Stimulated activated CD4-positive, alpha-beta T cell treated with anti-CD3 and anti-CD28 coated beads, TNF-alpha, amount 100 ng/mL, for 24 hours (primary cell): ENCODE measurements at places on chromosomes 5 and 9.

DNA sequence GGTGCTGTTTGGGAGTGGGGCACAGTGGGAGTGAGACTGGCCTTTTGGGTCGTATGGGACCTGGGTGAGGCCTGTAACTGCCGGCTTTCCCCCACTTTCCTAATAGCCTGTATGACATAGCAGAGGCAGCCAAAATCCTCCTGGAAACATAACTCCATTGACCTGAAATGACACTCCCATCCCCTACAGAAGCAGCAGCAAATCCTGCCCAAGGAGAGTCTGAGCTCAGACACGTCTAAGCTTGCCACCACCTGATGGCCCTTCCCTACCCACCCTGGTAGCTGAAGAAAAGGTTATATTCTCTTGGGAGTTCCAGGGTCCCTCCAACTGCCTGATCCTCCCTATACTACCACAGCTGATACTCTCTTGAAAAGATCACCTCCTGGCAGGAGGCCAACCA is 179.8 kb upstream of the ARRDC3 start:
- no peak for DNase-seq

GRCh38 chr9:37619806-37620205 is 27.4 kb upstream of the TOMM5 start:
- no peak for DNase-seq

GRCh38 chr9:133181561-133181960 is 17.8 kb upstream of the GBGT1 start:
- DNase-seq: no peak

DNA sequence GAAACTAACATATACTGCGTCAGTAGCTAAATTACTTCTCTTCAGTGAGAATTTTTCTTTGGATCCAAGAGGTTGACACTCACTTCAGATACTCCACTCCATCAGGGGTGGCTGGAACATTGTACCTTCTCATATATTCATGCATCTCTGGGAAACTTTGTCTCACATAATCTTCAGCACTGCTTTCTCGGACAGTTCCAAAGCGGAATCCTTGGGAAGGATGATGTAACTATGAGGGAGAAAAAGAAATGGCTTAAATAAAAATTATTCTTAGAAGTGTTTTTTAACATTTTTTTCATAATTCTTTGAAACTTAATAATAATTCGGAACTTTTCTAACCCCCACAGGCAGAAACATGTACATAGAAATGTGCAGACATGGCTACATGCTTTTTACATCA is 33.4 kb upstream of the PPP3R2 start:
- DNase-seq: no peak

DNA sequence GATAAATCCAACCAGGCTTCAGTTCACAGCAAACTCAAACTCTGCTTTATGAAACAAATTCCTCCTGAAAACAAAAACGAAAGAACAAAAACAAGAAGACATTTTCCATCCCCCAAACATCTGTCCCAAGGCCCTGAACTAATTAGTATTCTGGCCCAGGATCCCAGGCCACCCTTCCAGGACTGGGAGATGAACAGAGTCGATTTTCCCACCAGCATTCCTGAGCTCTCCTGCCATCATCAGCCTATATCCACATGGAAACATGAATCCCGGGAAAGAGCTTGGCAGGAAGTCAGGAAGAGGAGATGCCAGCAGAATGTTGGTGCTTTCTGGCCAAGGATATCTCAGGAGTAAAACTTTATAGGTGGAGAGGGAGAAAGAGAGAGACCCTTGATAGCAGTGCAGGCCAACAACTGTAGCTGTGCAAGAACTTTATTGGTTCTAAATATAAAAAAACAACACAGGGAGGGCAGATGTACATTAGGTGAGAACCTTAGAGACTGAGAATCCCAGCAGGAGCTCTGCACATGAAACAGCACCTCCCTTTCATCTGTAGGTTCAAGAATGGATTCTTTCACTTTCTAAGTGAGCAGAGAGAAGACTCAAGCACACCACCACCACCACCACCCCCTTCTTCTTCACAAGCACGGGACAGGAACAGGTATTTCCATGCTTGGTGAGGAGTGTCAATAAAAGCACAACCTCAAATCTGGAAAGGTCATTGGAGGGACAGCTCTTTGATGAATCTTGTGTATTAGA is 190.7 kb upstream of the TAS2R1 start:
- no peak for DNase-seq

- no peak for DNase-seq
These were observed 293.0 kb downstream of the ZNF608 start for GRCh38 chr5:124453221-124454051.

DNA sequence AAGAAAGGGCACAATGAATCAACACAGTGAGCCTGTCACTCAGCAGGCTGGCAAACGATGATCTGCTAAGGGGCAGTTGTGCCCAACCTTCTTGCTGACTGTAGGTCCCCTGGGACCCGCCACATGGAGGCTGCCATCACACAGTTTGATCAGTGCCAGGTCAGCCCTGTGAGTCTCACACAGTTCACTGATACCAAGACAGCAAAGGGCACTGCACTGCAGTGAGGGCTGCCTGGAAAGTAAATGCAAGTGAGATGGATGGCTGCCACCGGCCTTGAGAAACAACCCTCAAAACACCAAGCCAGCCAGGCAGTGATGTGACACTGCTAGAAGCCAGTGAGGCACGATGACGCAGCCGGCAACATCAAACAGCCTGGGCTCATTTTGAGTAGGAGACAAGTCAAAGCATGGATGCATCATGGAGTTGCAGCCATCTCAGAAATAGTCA is 30.3 kb downstream of the FOXD1 start:
- DNase-seq: no peak

DNA sequence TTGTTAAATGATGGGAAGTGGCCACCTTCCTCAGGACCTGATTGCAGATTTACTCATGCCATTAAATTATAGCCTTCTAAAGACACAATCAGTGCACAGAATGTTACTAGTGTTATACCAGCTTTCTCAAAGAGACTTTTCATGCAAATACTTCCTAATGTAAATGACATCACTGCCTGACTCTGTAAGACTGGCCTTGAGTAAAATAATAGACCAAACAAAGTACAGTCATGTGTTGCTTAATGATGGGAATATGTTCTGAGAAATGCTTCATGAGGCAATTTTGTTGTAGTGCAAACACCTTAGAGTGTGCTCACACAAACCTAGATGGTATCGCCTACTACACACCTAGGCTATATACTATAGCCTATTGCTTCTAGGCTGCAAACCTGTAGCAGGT is 17.0 kb upstream of the C1QTNF3 start:
- DNase-seq: no peak

DNA sequence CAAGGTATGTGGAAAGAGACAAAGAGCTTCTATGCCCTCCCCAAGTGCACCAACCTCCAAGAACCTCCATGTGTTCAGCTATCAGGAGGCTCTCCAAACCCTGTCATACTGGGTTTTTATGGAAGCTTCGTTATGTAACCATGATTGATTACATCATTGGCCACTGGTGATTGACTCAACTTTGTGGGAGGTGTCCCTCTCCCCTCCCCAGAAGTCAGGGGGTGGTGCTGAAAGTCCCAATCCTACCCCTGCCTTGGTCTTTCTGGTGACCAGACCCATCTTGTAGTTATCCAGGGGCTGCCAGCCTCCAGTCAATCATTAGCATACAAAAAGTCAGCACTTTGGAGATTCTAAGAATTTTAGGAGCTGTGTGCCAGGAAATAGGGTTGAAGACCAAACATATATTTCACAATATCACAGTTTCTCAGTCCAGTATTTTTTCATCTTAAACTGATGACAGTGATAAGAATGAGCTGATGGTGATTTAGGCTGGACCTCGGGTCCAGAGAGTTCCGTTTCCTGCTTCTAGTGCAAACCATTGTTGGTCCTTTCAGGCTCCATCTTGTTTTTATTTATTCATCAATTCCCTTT is 27.3 kb upstream of the FANCC start:
- DNase-seq: no peak

- DNase-seq: no peak
These were observed 42.6 kb downstream of the HMCN2 start for GRCh38 chr9:130308081-130308571.

DNA sequence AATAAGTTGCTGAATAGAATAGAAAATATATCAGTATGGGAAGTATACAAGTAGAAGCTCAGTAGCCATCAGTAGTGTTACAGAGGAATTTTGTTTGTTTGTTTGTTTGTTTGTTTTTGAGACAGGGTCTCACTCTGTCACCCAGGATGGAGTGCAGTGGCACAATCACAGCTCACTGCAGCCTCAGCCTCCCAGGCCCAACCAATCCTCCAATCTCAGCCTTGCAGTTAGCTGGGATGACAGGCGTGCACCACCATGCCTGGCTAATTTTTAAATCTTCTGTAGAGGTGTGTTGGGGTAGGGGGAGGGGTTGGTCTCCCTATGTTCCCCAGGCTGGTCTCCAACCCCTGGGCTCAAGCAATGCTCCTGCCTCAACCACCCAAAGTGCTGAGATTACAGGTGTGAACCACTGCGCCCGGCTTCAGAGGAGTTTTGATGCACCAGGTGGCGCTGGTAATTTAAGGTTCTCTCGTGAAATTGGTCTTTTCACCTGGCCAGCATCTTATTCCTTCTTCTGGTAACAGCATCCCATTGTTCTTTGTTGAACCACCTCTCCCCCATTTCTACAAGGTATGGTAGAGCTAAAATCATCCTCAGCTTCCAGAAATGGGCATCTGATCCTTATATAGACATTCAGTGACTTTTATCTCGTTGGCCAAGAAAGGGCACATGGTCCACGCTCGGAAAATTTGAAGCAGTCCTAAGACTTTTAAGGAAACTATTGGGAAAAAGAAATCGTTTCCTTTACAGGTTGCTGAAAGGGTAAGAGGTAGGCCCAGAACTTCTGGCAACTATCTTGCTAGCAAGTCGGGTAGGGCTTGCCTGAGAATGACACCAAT is 157.1 kb downstream of the ARRDC3 start:
- DNase-seq: peak; percentile 42
